ENCODE measurements at places on chromosomes 3 and 15.
A peak's percentile ranks its signal among the peaks of the same experiment; 100 is the strongest.

DNA sequence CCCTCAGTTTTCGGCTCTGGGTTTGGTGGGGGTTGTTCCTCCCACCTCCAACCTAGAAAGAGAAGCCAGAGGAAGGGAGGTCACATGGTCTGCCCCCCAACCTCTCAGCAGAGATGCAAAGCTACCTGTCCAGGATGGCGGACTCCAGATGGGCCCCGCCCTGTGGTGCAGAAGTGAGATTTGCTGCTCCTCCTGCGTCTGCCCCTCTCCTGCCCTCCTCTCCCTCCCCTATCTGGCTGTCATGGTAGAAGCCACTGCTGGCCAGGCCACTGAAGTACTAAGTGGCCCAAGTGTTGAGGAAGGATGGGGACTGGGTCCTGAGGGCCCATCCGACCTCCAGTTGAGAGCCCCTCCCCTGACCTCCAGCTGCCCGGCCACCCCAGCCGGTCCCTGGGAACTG is 2.1 kb upstream of the SEMA3B start:
- no peak for DNase-seq

DNA sequence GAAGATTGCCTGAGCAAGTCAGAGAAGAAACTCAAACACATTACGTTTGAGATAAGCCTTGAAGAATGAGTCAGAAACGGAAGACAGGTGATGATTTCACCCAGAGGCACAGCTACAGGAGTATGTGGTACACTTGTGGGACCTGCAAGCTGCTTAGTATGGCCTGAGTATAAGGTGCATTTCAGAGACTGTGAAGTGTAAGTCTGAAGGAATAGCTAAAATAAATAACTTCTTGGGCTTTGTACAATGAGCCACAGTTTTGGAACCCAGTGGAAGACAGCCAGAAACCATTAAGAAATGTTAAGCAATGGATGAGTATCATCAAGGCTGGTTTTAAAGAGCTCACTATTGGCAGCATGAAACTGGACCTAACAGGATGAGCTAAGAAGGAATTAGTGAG is 826.2 kb downstream of the ROBO1 start:
- DNase-seq: no peak

DNA sequence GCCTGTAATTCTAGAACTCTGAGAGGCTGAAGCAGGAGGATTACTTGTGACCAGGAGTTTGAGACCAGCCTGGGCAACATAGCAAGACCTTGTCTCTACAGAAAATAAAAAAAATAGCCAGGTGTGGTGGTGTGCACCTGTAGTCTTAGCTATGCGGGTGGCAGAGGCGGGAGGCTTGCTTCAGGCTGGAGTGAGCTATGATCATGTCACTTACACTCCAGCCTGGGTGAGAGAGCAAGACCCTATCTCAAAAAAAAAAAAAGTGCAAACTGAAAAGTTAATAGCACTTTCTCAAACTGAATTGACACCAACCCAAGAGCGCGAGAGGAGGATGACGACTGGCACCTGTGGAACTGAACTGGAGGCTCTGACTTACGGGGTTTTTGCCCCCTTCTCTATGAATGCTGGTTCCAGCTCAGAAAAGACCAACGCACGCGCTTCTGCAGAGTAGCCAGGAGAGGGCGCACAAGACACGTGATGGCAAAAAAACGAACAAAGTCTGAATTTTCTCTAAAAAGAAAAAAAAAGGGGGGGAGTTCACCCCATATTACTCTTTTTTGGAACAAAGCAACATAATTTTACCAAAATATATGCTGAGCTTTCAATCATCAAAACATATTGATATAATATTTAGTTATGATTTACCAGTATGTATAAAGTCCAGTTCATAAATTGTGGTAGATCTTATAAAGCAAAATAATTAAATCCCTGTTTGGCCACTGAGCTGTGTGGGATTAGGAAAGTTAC is 23.7 kb downstream of the CFAP92 start:
- peak; percentile 32 for DNase-seq

- DNase-seq: no peak
Measured at GRCh38 chr3:186212611-186213010, 103.7 kb upstream of the ETV5 start.

DNA sequence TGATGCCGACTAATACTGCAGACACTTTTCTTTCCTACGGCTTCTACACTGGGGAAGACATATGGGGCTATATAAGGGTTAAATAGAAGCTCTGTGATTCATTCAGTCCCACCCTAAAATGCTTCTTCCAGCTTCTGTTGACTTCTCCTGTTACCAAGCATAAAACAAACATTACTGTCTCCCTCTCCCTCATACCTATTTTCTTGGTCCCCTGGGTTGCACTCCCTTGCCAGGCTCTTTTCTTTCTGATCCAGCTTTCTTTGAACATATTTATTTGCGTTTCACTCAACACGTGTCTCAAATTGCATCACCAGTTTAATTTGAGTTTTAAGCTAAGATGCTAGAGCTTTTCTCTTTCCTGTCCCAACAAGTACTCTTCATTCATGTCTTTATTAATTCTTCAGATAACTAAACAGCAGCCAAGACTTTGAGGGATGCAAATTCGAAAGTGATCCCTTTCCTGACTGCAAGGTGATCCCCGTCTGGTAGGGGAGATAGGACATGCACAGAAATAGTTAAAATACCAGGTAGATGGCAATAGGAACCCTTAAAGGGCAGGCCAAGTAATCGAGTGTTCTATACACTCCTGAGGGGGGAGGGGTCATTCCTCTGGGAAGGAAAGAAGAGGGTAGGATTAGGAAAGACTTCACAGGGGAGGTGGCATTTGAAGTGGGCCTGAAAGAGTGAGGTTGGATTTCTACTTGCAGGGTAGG is 198.6 kb upstream of the BCL6 start:
- DNase-seq: no peak

GRCh38 chr3:12985148-12985547 is 88.1 kb downstream of the IQSEC1 start:
- DNase-seq: no peak

DNA sequence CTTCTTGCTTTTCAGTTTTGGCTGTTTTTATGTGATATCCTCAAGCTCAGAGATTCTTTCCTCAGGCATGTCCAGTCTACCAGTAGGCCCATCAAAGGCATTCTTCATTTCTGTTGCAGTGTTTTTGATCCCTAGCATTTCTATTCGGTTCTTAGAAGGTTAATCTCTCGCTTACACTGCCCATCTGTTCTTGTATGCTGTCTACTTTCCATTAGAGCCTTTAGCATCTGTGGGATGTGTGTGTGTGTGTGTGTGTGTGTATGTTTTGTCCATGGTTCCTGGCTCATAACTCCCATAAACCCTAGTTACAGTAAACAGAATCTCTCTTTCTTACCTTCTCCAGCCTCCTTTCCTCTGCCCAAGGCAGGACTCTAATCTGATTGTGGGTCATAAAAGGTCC is 5.1 kb upstream of the SLC22A13 start:
- DNase-seq: no peak

DNA sequence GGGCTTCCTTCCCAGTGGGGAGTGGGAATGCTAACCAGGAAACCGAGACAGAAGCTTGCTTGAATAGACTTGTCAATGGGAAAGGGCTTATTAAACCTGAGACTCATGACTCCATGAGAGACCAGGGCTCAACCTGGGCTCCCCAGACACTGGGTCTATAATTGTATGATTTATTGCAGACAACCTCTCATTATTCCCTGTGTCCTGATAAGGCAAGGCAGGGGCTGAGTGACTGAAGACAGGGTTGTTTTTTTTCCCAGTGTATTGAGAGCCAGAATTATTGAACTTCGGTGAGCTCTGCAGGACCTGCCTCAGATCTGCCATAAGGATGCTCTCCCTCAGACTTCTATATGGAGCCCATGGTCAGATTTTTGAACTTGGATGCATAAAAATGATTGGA is 79.5 kb upstream of the KLHL25 start:
- no peak for DNase-seq
